Muscle of arm (tissue), 14 donors: ENCODE measurements at places on chromosomes 5 and 9.

- no peak for DNase-seq
These were observed 591.9 kb downstream of the LRRC70 start for GRCh38 chr5:63170486-63170885.

- no peak for DNase-seq
These were observed 99.9 kb downstream of the TTC39B start for GRCh38 chr9:15206903-15207696.

GRCh38 chr9:37061768-37062167 lies 27.7 kb upstream of the PAX5 start:
- DNase-seq = no peak

- DNase-seq = no peak
These were observed 392.2 kb upstream of the KLF4 start for GRCh38 chr9:107881626-107882300.

DNA sequence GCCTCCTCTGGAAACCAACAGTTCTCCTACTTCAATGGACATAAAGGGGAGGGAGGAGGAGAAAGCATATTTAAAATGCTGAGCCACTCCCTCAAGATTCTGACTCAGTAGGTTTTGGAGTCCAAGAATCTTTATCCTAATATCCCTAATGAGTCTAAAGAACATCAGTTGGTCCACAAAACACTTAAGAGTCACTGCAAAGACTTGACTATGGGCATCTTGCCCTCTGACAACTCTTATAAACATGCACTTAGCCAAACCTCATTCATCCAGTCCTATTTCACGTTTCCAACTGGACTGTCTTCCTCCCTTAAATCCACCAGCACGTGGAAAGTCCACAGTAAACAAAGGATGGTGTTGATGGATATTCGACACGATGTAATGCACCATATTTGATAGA lies 172.5 kb downstream of the FAM114A2 start:
- DNase-seq = no peak

DNA sequence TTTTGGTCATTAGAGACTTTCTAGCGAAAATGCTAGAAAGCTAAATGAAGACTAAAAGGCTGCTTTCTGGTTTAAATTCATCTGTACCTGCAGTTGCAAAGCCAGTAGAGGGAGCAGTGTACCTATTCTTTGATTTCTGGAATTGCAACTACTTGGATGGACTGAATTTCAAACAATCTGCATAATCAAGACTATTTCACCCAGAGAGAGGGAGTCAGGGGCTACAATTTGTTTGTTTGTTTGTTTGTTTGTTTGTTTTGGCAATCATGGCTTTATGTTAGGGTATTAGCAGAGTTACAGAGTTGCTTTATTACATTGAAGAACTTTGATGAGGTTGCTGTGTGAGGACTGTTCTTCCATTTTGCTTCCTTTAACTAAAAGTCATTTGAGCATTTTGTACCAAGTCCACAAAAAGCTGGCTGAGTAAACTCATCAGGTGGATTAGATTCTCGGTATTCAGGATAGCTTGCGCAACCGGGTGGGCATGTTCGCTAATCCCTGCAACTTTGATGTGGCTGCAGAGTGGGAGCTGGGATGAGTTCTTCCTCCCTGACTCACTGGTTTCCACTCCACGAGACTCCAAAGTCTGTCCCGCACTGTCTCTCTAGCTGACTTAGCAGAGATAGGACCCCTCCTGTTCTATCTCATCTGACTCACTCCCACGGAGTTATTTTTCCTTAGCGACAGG lies 80.0 kb upstream of the TUT7 start:
- peak; percentile 78 for DNase-seq

GRCh38 chr9:4059437-4059836 lies 240.4 kb downstream of the GLIS3 start:
- DNase-seq = no peak

DNA sequence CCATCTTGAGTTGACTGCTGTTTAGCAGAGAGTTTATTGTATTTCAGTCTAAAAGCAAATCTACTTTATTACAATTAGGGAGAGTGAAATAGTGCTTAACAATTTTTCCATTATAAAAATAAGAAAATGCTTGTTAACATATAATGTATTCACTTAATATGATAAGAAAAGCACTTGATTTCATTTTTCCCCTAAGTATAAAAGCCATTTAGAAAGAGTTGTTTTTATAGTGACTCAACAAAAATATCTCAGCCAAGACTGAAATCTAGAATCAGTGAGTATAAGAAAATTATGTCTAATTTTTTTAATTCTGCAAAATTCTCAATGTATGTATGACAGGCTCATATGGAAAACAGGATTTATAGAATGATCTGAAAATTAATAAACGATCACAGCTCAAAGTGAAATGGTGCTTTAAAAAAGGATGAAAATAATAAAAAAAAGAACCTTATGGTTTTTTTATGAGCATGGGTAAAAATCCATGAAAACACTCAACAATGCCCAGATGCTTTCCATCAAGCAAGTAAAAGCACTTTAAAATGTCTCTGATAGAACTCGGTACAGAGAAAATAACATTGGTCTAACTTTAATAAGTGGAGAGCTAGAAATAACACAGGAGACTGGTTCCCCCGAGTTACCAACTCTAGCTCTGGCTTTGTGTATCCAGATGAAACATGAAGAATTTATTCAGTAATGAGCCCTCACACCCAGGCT lies 1057.8 kb upstream of the WWC1 start:
- DNase-seq = no peak

GRCh38 chr9:73151653-73152542 lies at the start of gene ANXA1:
TSS of gene ANXA1 (plus strand) at chr9:73151865. CDS start at chr9:73158536, 6,671 bp downstream.
- peak; percentile 76 for DNase-seq
